Thoracic aorta (tissue), 2 donors: ENCODE measurements at places on chromosomes 1 and 21. TPM values are rescaled to one million over a fixed set of nuclear protein-coding genes. Genes with fewer than 3 reads are reported as not detected.

TRIM67 gene
- not detected for total RNA-seq

- DNase-seq = no peak
Observed at GRCh38 chr21:38472412-38473108, 25.7 kb downstream of the ERG start.

- DNase-seq = no peak
Observed at GRCh38 chr1:234454926-234455325, 24.1 kb downstream of the TARBP1 start.

- DNase-seq = no peak
Observed at GRCh38 chr21:35189077-35189863, 140.2 kb upstream of the RUNX1 start.

GRCh38 chr1:103583887-103584286 is 12.5 kb downstream of the AMY2B start:
- DNase-seq = no peak

- no peak for DNase-seq
Observed at GRCh38 chr21:26801498-26801897, 43.7 kb downstream of the ADAMTS1 start.

PTBP2 gene
- 33.0 TPM for total RNA-seq

DNA sequence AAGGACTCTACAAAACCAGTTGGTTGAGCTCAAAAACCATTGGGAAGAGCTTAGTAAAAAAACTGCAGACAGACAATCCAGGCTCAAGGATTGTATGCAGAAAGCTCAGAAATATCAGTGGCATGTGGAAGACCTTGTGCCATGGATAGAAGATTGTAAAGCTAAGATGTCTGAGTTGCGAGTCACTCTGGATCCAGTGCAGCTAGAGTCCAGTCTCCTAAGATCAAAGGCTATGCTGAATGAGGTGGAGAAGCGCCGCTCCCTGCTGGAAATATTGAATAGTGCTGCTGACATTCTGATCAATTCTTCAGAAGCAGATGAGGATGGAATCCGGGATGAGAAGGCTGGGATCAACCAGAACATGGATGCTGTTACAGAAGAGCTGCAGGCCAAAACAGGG is 104.0 kb upstream of the BMP8A start:
- DNase-seq = no peak
